ENCODE measurements at places on chromosomes 1 and 21.

GRCh38 chr21:38476385-38476784, 21.9 kb downstream of the ERG start:
- DNase-seq, result no peak

DNA sequence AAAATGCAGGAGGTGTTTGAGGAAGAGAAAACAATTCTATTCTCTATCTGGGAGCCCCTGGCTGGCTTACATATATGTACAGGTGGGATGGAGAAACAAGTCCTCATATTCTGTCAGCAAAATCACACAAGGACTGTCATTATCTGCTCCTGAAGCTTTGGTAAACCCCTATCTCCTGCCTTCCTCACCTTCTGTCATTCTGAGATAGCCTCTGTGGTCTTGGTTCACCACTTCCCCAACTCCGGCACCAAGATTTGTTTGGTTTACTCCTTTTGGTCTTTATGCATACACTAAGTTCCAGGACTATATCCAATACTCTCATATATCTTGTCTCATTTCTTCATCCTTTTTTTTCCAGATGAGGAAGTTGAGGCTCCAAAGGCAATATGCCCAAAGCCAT, 551.1 kb downstream of the PLPP3 start:
- DNase-seq, result no peak

DNA sequence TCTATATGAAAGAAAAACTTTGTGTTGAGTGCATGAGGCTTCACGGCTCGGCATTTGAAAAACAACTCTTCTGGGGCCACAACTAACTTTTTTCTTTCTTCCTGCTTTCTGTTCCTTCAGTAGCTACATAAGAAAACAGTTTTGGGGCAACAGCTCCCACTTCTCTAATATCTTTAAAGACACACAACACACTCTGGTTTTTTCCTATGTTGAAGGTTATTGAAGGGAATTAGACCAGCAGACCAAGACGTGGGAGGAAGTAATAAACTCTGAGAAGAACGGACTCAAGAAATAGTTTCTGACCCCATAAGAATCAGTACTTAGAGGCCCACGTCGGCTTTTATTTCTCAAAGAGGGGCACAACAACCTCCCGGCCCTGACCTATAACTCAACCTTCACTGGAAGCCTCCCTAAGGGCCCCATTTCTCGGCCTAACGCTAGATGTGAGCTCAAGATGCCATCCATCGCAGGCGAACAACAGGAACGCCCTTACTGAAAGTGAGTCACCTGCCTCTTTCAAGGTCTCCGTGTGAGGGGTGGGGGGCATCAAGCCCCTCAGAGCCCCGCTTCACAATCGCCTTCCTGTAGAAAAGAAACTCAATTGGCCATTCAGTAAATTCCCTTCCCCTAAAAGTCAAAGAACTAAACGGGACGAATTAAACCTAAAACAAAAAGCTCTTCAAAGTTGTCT, 844 bp downstream of the ZMYM6 start:
- DNase-seq, result no peak

DNA sequence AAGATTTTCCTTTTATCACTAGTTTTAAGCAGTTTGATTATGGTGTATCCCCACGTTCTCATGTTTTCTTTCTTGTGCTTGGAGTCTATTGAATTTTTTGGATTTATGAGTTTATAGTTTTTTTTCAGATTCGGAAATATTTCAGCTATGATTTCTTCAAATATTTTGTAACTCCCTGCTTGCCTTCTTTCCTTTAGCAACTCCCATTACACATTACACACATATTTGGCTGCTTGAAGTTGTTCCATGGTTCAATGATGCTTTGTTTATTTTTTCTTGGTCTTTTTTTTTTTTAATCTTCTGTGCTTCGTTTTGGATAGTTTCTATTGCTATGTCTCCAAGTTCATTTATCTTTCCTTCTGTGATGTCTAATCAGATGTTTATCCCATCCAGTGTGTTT, 48.5 kb upstream of the WARS2 start:
- no peak for DNase-seq

DNA sequence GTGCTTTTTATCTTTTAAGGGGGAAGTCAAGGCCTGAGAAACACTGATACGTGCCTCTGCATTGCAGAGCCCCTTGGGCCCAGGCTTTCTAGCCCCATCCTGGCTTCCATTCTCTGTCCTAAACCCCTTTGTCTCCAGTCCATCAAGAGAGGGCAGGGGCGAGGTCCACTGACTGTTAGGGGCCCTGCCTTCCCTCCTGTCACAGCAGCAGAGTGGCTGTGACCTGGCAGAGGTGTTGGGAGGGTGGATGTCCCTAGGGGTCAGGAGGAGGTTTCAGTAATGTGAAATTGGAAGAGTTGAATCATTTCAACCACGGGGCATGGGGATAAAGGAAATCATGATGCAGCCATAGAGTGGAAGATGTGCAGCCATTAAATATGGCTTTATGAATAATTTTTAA, 24.0 kb downstream of the SOX13 start:
- no peak for DNase-seq

GRCh38 chr1:70017770-70018169, 187.6 kb downstream of the LRRC40 start:
- DNase-seq, result no peak

DNA sequence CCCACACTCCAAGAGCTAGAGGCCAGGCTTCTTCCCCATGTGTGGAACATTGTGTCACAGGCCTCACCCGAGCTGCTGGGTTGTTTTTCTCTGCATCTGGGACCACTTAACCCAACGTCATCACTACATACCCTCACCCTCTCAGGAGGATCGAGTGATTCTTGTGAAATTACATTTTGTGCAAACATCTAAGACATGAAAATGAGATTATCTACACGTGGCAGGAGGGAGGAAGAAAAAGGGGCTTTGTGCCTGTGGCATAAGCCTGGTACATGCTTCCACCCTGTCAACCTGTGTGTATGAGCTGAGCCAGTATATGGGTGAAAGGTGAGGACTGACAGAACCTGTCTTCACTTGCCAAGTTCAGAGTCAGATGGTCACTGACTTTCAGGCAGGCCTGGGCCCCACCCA, 1.6 kb downstream of the CPT2 start:
- peak; percentile 75 for DNase-seq

- no peak for DNase-seq
Measured at GRCh38 chr1:4433075-4433474, 221.3 kb upstream of the AJAP1 start.

- no peak for DNase-seq
Measured at GRCh38 chr1:153360190-153360589, 2.5 kb downstream of the S100A9 start.

- DNase-seq, result no peak
Measured at GRCh38 chr1:186002406-186002805, 268.2 kb downstream of the HMCN1 start.

DNA sequence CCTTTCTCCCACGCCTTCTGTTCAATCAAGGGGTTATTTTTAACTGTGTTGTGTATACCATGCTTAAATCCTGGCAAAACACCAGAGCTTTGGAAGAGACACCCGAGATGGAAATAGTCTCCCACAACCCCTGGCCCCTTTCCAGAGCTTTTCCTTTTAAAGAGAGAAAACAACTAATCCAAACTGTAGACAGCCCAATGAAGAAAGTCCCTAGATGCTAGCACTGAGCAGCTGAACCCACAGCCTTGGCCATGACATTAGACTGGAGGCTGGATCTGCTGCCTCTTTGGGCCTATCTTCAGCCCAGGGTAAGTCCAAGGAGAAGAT, 64.9 kb upstream of the ARTN start:
- DNase-seq, result peak; percentile 56

DNA sequence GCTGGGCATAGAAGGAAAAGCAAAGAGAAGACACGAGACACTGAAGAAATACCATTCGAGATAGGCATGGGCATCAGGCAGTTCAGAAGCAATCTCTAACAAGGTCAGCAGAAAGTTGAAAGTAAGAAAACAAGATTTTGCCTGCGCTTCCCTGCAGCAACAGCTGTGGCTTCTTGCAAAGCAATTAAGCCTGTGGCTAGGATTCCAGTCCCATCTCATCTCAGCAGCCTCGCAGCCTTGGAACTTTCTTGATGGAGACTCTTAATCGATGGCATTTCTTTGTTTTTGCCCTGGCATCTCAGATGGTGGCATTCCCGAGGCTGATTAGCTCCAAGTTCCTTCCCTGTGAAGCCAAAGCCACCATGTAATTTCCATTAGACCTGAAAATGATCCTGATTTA, 64.6 kb upstream of the SPAG17 start:
- DNase-seq, result no peak

GRCh38 chr1:90476411-90476810, 240.7 kb downstream of the BARHL2 start:
- no peak for DNase-seq

GRCh38 chr1:4935807-4936206, 281.4 kb downstream of the AJAP1 start:
- DNase-seq, result no peak

- DNase-seq, result no peak
Measured at GRCh38 chr1:84121360-84121759, 22.7 kb upstream of the PRKACB start.
